ENCODE measurements at places on chromosomes 5 and 9.

DNA sequence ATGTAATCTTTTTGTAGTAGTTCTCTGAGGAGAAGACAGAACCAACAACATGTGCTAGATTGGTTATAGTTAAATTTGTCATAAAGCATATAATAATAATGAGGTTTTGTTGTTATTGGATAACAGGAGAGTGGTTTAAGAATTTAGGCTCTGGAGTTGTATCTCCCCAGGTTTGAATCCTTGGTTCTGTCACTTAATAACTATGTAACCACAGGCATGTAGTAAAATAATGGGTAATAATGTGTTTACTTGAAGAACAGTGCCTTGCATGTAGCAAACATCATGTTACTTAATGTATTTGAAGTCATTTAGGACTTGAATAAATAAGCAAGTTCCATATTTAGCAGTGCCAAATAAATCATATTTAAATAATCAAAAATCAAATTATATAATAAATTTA, 55.8 kb downstream of the NSD1 start:
- peak; percentile 10 for DNase-seq

- DNase-seq = peak; percentile 76
Measured at GRCh38 chr5:55004729-55005128, 19.3 kb upstream of the GZMK start.

DNA sequence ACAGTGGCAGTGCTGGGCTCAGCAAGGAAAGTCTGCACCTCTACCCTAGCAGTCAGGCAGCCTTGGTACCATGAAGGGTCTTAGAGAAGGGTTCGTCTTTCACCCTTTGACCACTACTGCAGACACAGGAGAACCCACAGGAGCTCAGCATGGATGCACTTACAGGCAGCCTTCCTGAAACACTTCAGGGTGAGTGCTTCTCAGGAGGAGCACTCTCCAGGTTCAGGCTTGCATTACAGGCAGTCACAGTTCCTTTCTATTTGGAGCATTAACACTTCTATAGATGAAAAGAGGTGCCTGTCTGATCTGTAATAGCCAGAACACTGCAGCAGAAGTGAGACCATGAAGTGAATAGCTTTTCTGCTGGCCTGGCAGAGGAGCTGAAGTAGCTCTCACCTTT, 8.7 kb upstream of the CYLC2 start:
- no peak for DNase-seq

DNA sequence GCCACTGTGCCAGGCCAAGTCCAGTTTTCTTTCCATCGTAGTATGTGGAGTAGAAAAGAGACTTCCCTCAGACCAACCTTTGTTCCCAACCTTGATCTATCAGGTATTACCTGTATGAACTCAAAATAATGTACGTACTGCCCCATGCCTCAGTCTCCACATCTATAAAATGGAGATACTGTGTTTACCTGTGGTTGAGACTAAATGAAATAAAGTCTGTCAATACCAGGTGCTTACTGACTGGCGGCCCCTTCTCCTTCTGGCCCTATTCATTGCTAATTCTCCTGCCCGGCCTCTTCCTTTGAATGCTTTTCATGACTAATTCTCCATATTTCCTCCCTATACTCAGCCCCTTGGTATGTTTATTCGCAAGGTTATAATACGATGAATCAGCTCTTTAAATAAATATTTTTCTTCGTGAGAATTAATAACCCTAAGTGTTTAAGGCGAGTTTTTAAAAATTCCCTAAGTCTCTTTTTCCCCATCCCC, 89.6 kb upstream of the BASP1 start:
- peak; percentile 80 for DNase-seq

DNA sequence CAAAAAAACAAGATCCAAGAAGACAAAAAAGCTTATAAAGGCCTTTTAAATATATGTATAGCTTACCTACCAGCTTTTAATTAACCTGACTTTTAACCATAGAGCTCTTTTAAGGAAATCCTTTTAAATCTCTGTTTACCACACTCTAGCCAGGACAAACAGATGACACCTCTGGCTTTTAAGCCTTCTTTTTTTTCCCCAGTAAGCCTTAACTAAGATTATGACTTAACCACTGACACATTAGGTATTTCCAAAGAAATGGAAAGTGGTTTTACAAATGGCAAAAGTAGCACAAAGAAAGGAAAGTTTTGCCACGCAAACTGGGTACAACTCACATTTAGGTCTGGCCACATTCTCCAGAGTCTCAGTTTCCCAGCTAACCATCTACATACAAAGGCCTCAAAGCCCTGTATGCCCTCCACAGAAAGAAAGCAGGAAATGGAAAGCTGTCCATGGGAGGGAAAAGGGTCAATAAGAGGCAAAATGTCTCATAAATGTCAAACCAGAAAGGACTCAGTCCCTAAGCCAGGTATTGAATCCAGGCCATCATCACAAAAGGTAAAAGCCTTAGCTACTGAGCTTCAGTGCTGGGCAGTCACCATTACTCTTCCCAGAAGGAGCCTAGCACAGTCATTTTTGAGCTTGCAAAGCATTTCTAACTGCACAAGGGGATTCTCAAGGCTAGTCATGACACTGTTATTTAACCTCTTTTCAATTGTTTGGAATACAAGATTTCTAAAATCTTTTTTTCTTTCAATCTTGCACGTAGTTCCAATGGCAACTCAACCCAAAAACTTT, 19.7 kb downstream of the TMEM161B start:
- DNase-seq = no peak

DNA sequence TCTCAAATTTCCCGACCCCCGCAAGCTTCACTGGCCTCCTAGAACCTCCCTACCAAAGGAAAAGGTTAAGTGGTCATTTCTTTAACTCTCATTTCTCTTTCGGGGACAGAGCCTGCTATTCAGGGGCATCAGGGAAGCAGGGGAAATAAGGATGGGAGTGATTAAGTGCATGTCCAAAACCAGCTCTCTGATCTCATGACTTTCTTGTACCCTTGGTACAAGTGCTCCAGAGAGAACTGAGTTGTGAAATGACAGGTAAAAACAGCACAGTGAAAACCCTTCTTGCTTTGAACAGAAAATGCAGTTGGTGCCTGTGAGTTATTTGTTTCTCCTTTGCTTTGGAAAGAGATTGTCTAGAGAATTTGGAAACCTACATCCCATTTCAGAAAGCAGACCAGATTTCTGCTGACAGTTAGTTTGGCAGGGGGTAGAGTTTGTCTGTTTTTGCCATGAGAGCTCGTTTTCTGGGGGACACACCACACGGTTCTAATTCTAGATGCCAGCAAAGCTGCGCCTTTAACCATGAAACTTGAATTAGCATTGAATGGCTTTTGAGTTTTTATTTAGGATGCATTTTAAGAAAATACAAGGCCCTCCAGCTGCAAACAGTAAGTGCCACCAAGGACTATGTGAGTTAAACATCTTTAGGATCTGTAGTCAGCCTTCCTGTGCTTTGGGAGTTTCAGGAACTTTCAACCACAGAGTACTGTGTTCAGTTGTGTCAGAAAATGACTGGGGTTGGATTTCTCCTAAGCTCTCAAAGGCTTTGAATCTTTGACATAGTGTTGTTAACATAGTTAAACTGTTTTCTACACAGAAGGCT, 161.7 kb upstream of the LHFPL2 start:
- DNase-seq = no peak

- DNase-seq = no peak
Measured at GRCh38 chr9:121827251-121827967, 176.0 kb downstream of the DAB2IP start.

DNA sequence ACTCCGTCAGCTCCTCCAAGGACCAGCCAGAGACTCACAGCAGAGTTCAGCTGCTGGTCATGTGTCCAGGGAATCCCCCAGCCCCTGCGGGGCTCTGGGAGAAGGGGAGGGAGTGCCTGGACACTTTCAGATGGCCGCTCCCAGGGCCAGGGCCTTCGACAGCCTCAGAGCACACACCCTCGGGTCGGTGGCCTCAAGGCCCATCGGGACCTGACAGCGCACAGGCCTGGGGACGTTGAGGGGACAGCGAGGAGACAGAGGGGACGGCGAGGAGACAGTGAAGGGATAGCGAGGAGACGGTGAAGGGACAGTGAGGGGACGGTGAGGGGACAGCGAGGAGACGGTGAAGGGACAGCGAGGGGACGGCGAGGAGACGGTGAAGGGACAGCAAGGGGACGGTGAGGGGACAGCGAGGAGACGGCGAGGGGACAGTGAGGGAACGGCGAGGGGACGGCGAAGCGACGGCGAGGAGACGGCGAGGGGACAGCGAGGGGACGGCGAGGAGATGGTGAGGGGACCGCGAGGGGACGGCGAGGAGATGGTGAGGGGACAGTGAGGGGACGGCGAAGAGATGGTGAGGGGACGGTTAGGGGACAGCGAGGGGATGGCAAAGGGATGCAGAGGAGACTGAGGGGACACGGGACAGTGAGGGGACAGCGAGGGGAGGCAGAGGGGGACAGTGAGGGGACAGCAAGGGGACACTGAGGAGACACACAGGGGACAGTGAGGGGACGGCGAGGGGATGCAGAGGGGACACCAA, 47.3 kb downstream of the SLC12A7 start:
- no peak for DNase-seq

- no peak for DNase-seq
Measured at GRCh38 chr5:67195406-67196275, 958 bp downstream of the CD180 start.

DNA sequence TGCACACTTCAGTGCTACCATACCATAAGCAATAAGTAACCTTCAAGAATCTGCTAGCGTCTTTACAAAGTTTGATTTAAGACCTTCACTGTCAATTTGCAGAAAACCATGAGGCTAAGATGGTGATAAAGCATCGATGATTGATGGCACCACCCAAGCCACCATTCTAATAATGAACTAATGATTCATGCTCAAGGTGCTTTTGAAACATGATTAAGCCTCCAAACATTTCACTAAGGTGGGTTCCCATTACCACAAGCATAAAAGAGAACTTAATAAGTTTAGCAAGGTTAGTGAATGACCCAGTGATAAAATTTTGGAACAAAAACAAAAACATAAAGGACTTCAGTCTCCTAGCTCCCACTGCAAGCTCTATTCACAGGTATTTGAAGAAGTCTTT, 214.7 kb downstream of the FBXL17 start:
- DNase-seq = no peak

DNA sequence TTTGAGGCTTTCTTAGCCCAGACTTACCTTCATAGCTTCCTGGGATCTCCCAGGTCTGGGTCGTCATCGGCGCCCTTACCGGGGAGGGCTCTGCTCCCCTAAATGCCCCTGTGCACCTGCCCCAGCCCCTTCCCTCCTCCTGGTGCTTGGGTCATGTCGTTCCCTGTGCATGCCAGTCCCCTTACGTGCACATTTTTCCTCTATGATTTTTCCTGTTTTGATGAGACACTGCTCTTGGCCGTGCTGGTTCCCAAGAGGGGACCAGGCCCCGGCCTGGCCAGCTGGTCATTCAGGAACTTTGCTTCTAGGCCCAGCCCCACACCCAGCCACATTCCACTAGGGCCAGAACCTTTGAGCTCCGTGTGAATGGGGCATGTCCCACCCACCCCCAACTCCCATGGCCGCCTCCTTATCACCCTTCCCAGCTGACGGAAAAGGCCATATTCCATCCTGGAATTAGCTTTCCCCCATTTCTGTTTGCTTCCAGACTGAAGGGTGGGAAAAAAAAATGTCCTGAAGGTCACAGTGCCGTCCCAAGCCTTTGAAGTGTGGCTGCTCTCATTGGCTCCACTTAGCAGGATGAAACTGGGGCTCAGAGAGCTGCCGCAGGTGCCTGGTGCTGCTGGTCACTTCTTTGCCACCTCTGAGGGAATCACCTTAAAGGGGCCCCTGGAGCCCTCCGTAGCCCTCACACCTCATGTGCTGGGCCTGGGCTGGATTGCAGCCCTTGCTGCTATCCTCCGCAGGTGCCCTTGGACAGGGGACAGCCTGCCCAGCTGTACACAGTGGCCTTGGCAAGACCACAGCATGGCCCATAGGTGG, 25.1 kb downstream of the ERGIC1 start:
- DNase-seq = peak; percentile 79

- no peak for DNase-seq
Measured at GRCh38 chr5:114437936-114438335, 76.1 kb downstream of the KCNN2 start.

DNA sequence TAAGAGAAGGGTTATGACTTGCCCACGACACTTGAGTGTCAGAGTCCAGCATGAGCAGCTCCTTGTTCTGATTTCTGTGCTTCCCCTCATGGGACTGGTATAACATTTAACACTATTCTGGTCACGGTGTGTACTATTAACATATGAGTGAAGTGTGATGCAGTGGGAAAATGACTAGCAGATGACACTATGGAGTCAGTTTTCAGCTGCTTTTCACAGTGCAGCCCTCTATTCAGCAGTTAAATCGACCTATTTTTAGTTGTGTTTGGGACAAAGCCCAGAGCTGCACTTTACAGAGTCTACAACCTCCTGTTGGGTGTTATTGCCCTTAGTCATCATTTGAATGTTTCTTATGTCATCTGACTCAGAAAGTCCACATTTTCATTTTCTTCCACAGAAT, 59.1 kb downstream of the CHSY3 start:
- DNase-seq = peak; percentile 85

DNA sequence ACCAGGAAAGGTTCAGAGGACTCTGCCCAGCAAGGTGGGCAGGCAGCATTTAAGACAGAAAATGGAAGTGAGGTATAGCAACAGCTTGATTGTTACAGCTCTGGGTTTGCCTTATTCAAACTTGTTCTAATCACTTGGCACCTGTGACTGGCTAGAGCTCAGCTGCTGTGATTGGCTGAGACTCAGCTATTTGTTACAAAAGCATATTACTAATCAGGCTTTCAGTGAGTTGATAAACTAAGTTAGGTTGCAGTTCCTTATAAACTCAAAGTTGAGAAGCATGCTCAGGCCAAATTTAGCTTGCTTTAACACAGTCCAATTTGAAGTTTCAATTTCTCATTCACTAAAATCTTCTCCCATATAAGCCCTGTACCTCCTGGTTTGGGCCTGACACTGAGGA, 56.3 kb downstream of the GDA start:
- no peak for DNase-seq

- DNase-seq = no peak
Measured at GRCh38 chr5:53671447-53671846, 111.0 kb downstream of the NDUFS4 start.

GRCh38 chr5:167937635-167937998, 353.8 kb upstream of the WWC1 start:
- DNase-seq = no peak

DNA sequence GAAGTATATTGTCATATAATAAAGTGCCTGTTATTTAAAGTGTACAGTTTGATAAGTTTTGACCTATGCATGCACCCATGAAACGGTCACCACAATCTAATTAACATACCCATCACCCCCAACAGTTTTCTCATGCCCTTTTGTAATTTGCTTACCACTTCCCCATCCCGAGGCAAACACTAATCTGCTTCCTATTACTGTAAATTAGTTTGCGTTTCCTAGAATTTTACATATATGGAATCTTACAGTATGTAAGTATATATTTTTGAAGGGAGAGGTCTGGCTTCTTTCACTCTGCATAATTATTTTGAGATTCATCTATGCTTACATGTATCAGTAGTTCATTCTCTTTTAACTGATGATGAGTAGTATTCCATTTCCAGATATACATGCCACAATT, 56.5 kb downstream of the AMBP start:
- DNase-seq = no peak

DNA sequence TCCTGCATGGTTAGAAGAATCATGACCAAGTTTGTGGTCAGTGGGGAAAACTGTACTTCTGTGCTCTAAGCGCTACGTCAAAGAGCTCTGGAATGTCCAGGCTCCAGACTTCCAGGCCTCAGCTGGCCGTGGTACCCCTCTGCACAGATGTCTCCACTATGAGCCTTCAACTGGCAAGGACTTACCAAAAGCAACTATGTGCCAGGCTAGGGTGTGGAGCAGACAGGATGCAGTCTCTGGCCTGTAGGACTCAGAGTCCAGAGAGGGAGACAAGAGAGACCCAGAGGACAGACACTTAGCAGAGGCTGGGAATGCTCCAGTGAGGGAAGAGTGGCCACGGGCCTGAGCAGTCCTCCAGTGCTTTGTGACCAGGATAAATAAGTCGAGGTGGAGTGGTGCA, 31.0 kb upstream of the TCF7 start:
- no peak for DNase-seq

All from fibroblast of pulmonary artery (primary cell).